ENCODE measurements at places on chromosomes 1 and 21.

- no peak for DNase-seq
Measured at GRCh38 chr1:25432749-25433388, 2.2 kb downstream of the MACO1 start.

DNA sequence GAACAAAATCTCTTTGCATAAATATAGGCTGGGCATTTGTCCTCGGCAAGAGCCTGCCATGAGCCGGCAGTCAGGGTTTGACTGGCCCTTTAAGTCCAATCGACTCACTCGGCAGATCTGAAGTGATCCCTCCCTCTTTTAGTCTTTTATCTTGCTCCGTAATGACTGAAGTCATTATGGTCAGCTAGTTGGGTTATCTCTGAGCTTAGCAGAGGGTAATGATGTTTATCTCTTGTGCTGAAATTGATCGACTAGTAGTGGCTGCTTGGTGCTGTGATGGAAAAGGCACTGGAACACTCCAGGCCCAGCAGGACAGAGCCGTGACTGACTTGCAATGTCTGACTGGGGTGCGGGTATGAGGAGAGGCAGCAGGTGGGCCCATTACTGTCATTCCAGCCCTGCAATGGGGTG, 468 bp upstream of the ABCA4 start:
- DNase-seq: no peak

DNA sequence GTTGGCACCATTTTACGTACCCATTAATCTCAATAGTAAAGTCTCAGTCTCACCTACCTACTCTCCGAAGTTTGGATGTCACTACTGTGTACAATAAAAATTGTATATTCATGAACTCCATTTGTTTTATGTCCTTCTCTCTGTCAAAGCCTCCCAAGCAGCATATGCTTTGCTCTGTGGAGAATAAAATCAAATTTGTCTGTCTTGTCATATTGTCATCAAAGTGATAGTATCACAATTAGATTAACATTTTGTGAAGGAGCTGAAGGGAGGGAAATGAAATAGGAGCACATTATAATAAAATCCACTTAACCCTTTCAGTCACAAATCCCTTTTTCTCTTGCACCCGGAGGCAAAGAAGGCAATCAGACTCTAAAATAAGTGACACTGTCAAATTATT, 177.1 kb upstream of the RRP15 start:
- no peak for DNase-seq

GRCh38 chr1:208977638-208978256, 605.8 kb upstream of the CAMK1G start:
- no peak for DNase-seq

GRCh38 chr1:25906644-25907300, 553 bp upstream of the STMN1 start:
- peak; percentile 8 for DNase-seq

DNA sequence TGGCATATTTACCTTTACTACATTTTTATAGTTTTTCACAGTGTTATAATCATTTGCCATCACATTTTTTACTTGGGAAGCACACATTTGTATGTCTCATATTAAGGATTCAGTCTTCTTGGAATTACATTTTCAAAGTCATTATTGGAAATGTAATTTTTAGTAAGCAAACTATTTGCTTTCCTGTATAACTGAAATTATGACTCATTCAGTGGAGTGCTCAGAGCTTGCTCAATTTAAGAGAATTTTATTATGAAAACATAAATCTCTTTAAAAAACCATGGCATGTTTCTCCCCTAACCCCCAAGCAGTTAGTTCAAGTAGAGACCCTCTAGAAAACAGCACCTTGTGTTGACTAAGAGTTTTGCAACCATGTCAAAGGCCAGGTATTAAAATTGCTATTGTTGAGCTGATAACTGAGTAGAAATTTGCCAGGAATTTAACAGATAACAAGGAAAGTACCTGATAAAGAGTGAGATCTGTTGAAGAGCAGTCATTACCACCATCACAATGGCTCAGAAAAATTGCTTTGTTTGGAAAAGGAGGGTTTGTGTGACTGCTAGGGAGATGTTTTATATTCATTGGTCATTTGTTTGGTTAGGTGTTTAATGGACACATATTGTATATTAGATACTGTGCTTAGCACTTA, 105.9 kb downstream of the KCNK2 start:
- no peak for DNase-seq

GRCh38 chr1:116990612-116991151, 10.9 kb upstream of the CD101 start:
- DNase-seq: peak; percentile 82

GRCh38 chr1:30685796-30686165, 37.6 kb downstream of the MATN1 start:
- DNase-seq: no peak

GRCh38 chr1:219538886-219539285, 74.0 kb downstream of the ZC3H11B start:
- no peak for DNase-seq

DNA sequence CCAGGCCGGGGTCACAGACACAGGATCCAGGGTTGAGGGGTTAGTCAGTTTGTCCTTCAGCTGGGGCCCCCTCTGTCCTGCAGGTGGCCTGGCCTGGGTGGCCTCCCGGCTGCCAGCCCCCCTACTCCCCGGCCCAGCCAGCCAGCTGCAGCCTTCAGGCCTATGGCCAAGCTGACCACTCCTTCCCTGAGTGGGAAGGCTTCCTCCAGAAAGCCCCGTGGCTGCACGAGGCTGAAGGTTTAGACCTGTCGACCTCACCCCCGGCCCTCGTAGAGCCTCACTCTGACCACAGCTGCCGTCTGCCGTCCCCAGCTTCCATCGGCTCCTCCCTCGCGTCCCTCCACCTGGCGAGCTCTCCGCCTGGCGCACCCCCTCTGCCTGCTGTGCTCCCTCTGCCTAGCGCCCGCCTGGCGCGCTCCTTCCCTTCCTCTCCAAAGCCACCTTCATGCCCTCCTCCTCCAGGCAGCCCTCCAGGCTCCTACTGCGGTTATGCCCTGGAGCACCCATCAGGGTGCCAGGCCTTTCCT, 9.6 kb downstream of the TTLL10 start:
- no peak for DNase-seq

DNA sequence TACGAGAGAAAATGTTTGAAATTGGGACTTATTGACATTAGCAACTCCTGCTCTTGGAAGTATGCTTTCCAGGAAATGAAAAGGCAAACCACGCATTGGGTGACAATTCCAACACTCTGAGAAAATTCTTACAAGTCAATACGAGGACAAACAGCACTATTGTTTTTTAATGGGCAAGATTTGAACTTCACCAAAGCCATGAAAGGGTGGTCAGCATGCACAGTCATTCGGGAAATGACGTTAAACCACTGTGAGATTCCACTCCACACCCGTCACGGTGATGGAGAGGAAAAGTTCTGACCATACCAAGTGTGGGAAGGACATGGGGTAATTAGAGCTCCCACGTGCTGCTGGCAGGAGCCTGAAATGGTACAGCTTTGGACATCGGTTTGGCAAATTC, 12.2 kb upstream of the PRXL2B start:
- DNase-seq: no peak

DNA sequence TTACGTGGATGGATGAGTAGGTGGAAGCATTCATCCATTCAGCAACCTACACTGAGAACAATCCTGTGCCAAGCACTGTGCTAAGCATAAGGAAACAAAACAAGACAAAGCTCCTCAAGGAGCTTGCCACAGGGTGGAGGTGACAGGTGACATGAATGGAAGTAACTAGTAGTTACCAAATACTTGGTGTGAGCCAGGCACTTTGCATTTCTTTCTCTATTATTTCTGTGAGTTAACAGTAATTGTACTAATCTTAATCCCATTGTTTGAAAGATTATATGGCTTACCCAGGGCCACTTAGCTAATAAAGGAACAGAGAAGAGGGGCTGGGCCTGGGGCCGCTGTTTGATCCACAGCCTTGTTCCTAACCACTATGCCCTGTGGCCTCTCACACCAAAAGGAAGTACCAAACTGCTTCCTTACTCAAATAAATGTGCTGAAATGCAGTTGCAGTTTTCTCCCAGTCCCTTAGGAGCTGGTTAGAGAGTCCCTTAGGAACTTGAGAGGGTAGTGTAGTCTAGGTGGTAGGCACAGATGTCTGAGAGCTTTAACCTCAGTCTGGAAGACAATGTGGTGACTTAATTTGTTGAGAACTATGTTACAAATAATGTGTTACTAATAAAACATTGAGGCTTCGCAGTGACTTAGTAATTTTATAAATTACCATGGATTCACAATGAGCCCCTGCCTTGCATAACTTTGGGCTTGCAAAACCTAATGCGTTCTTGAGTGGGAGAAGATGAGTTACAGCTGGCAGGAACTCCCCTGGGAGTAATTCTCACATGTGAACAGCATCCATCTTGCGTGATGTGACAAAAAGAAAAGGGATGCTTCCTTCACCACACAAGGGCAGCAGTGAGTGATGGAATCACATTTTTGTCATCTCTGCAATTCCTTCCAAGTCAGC, 69.8 kb downstream of the MPZL1 start:
- DNase-seq: peak; percentile 80

GRCh38 chr1:17276568-17276967, 27.7 kb downstream of the PADI3 start:
- peak; percentile 79 for DNase-seq

- no peak for DNase-seq
Measured at GRCh38 chr1:157095551-157095950, 4.1 kb downstream of the ETV3L start.

DNA sequence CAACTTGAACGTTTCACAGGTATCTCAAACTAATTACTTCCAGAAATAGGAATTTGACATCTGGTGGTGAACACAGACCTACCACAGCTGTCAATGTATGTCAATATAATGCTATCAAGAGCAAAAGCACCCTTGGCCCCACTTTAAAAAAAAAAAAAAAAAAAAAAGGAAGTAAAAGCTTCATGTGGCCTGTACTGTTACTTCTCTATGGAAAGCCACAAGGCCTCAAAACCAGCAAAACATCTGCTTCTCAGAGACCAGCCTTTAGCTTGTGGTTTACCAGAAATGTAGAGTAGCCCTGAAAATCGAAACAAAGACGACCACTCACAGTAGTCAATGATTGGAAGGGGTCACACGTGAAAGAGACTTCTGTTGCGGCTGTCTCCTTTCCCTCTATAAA, 109.6 kb downstream of the SLC45A1 start:
- DNase-seq: peak; percentile 74

DNA sequence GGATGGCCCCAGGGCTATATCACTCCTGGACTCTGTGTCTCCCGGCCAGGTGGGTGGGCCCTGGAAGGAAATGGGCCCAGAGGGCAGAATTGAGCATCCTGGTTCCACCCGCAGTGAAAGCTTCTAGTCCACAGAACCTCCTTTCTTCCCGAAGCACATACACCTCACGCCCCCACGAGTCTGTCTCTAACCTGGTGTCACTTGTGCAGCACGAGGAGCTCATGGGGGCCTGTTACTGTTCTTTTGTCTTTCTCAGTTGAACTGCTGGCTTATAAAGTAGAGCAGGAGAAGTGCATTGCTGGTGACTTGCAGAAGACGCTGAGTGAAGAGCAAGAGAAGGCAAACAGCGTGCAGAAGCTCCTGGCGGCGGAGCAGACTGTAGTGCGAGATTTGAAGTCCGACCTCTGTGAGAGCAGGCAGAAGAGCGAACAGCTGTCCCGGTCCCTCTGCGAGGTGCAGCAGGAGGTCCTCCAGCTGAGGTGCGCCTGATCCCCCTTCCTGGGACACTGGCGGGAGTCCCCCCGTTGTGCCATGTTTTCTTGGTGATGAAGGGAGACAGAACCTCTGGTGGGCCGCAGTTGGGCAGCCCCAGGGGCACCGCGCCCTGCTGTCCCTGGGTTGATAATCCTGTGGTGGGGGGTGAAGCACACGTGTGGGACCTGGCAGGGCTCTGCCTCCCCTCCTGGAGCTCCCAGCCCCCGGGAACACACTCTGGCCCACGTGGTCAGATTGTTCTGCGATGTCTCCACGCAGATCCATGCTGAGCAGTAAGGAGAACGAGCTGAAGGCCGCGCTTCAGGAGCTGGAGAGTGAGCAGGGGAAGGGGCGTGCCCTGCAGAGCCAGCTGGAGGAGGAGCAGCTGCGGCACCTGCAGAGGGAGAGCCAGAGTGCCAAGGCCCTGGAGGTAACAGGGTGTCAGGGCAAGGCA, 28.7 kb upstream of the DIP2A start:
- no peak for DNase-seq

GRCh38 chr1:171994293-171994692, 153.0 kb downstream of the DNM3 start:
- DNase-seq: no peak

DNA sequence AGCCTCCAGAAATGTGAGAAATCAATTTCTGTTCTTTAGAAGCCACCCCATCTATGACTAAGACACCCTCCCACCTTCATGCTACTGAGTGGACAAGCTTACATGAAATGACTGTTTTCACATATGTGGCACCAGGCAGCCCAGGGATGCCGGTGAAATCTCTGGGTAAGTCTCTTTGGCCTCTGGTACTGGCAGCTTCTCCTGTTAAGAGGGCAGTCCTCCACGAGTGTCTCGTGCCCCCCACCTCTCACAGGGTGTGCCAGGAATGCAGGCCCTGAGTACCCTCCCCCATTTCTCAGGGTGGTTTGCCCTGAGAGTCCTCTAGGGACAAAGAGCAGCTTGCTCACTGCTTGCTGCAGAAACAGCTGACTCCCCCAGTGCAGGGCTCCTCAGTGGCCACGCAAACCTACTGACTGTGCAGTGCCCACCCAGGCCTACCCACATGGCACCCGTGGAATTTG, 3.2 kb upstream of the PRXL2B start:
- DNase-seq: no peak
